ENCODE measurements at places on chromosomes 13 and 19. TPM values are rescaled to one million over a fixed set of nuclear protein-coding genes. Genes with fewer than 3 reads are reported as not detected.

The SPRED3 gene
- 0.51 TPM for total RNA-seq

The GRK1 gene
- not detected for total RNA-seq

The FLT1 gene
- total RNA-seq: 74.7 TPM

The CGB8 gene
- not detected for total RNA-seq

The USHBP1 gene
- 75.9 TPM for total RNA-seq

The FUT1 gene
- total RNA-seq: 10.9 TPM

The CARM1 gene
- 46.4 TPM for total RNA-seq

The PRODH2 gene
- total RNA-seq: not detected

The DAND5 gene
- total RNA-seq: 0.09 TPM

The ZIC5 gene
- under 0.01 TPM for total RNA-seq

The SHISA7 gene
- total RNA-seq: not detected

The KIR2DL4 gene
- total RNA-seq: not detected

The FFAR2 gene
- not detected for total RNA-seq

All from dermis blood vessel endothelial cell (primary cell).